T-helper 1 cell (primary cell): ENCODE measurements at places on chromosomes 4 and X.

GRCh38 chr4:88614058-88614457 lies 21.8 kb downstream of the HERC3 start:
- no peak for DNase-seq

DNA sequence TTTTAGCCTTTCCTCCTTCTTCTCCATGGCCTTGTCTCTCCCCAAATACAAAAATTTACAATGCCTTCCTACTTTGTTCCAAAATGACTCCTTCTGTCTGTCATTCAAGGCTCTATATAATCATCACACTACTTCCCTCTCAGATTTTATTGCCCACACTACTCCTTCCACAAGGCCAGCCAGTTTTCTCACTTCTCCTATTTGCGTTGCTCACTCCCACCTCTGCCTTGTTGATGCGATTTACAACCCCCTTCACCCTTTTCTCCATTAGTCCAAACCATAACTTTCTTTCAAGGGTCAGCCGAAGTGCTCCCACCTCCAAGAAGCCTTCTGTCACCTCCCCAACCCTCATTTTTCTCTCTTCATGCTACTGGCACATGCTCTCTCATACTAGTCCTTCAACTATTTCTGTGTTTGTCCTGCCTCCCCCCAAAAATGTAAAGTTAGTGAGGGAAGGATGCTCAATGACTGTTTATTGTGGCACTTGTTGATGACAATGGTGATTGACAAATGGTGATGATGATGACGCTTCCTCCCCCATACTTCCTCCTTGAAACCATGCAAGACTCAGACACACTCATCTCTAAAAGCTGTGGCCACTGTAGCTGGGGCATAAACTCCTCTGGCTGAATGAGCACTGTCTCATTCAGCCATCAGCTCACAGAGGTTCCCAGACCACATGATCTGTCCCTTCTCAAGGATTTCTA lies 2.7 kb upstream of the XKRX start:
- no peak for DNase-seq

DNA sequence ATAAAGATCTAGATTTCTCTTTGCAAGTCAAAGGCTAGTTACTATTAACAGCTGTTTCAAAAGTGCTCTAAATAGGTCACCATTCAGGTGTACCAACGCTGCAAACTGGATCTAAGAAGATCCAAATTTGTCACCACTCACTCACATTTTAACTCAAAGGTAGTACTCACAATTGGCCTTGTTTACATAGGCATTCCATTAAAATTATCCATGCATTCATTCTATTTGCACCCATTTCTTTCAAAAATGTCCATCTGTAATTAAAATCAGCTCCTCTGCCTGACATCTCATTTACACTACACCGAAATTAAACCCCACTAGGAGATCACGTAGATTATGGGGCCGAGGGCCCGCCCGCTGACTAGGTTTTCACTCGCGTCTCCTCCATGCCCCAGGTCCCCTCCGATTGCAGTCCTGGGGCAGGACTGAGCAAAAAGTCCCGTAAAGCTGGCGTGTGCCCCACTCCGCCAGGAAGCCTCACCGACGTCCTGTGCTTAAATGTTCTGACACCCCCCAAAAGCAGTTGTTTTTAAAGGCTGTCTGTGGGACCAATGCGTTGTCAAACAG lies 1.3 kb upstream of the ING2 start:
- DNase-seq: no peak

GRCh38 chrX:132333351-132333750 lies 114.1 kb upstream of the RAP2C start:
- no peak for DNase-seq

- no peak for DNase-seq
Observed at GRCh38 chr4:173281406-173282255, 52.5 kb downstream of the HMGB2 start.

GRCh38 chrX:82676386-82676785 lies 831.7 kb upstream of the POU3F4 start:
- no peak for DNase-seq

- DNase-seq: no peak
Observed at GRCh38 chr4:112370466-112370865, 73.3 kb downstream of the ALPK1 start.

DNA sequence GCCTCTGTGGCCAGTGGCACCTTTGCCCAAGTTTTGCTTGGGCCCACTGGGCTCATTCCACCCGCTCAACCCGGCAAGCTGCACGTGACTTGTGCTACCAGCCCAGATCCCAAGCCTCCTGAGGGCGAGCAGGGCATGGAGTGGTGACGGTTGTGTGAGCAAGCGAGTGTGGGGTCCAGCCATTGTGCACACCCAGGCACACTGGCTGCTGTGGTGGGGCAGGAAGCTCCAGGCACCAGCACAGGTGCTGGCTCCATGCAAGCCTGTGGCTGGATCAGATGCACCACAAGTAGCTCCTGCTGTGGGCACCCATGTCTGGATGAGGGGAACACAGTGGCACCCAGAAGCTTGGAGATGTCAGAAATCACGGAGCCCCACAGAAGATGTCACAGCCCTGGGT lies 557.0 kb upstream of the GNPDA2 start:
- no peak for DNase-seq

DNA sequence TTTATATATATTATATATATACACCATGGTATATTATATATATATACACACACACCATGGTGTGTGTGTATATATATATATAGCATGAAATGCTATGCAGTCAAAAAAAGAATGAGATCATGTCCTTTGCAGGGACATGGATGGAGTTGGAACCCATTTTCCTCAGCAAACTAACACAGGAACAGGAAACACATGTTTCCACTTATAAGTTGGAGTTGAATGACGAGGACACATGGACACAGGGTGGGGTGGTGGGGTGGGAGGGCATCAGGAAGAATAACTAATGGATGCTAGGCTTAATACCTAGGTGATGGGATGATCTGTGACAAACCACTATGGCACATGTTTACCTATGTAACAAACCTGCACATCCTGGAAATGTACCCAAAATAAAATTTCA lies 293.6 kb upstream of the NDST3 start:
- DNase-seq: no peak

DNA sequence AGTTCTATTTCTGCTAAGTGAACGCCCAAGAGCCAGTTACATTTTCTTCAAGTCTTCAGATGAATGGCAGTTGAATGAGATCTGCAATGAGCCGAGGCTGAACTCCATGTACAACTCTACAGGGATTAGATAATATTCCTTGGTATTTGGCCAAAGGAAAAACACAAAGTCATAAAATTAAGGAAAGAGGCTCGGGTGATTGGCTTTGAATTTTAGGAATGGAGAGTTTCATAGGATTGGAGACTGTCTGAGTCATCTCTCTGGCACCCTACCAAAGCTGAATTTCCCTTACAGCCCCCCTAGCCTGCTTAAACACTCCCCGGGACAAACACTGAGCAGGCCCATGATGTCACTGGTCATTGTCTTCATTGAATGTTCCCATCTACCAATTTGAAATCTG lies 188.0 kb upstream of the C1QTNF7 start:
- DNase-seq: no peak

- DNase-seq: no peak
Observed at GRCh38 chr4:147778942-147779341, 47.1 kb downstream of the ARHGAP10 start.

DNA sequence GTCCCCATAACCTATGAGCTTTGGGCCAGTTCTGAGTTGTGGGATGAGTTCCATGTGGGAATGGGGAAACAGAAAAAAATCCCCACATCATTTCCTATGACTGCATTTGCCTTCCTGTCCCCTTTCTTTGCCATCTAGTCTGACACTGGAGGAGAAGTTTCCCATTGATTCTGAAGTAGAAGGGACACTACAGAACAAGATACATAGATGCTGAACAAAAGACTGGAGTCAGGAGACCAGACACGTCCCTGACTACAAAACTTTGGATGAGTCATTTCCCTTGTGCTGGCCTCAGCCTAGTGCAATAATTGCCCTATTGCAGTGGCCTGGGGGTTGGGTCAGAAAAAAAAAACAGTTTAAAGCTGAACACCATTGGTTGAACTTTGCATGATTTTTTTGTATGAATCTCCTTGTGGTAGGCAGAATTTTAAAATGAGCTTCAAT lies 22.1 kb downstream of the BEX3 start:
- DNase-seq: no peak

DNA sequence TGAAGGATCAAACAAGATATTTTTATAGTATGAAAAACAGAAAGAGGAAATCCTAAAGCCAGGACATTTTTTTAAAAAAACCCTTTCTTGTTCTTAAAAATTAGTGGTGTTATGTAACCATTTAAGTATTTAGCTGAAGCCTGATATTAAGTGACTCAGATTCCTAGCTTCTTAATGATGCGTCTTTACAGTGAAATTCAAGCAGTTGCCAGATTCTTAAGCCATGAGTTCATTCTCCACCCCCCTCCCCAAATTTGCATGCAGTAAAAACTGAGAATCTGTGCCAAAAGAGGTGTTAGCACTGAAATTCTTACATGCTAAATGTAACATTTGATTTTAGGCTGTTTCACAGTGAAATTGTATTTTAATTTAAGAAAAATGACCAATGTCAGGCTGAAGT lies 180.8 kb downstream of the RAPGEF2 start:
- DNase-seq: no peak

DNA sequence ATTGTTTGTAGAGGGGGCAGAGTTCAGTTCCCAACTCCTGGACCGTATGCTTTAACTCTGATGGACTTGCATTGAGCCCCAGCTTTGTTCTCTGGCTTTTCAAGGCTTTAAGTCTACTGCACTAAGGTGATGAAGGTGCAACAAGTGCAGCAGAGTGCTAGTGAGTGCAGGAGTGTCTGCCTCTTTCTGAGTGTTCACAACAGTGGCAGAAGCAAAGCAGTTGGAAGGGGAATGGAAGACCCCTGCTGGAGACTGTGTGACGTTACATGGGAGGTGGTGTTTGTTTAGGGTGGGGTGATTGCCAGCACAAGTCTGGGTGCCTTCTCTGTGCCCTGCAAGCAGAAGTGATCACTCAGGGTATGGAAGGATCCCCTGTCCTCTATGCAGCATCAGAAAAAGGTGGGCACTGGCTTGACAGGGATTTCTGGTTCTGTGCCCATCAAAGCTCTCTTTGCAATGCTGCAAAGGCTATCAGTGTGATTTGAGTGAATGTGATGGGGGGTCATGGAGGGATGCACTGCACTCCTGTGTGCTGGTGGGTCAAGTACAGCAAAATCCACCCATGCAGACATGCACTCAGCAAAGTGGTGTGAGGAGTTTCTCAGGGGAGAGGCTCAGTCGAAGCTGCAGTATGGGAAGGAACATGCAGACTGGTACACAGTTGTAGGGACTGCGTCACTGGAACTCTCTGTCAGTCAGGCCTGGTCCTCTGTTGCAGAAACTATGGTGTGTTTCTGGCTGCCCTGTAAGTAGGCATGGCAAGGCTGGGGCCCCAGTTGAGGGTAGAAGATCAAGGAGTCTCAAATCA lies 70.9 kb upstream of the UGT2B7 start:
- no peak for DNase-seq

DNA sequence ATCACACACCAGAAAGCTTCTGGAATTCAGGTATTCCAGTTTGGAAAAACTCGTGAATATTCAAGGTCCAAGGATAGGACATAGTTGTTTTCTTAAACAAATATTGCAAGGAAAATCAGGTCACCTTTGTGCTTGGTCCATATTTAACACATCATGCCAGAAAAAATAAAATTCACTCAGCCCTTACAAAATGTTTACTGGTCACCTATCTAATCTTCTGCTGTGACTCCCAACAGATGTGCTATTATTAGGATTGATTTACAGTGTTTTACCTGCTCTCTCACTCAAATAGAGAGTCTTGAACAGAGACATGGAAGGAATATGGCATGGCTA lies 9.5 kb downstream of the CSN3 start:
- DNase-seq: no peak

GRCh38 chr4:94640151-94640550 lies 117.6 kb upstream of the BMPR1B start:
- no peak for DNase-seq

- DNase-seq: no peak
Observed at GRCh38 chr4:153089742-153090141, 114.5 kb upstream of the TRIM2 start.
